Activated CD4-positive, alpha-beta T cell treated with anti-CD3 and anti-CD28 coated beads for 4 hours (primary cell): ENCODE measurements at places on chromosomes 1 and 21.

DNA sequence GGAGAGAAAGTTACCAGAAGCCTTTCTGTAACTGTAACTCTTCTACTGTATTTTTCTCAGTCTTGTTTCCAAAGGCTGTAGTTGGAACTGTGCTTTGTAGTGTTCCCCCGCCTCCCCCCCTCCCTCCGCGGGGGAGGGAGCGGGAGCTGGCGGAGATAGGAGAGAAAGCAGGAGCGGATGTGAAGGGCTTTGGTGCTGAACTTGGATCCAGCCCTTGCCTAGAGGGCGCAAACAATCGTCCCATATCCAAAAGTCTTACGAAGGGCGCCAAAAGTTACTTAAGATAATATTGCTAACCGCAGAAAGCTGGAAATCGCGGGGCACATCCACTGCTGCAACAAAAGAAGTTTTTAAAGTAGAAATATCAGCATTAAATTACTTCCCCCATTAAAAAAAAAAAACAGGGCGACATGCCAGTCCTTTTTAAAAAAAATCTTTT, 2.4 kb upstream of the NFIA start:
- DNase-seq: peak; percentile 15

- no peak for DNase-seq
These were observed 609.6 kb upstream of the NEGR1 start for GRCh38 chr1:72891976-72892375.

- no peak for DNase-seq
These were observed 42.1 kb upstream of the TP53BP2 start for GRCh38 chr1:223887747-223888418.

- DNase-seq: no peak
These were observed 37.9 kb upstream of the FOXE3 start for GRCh38 chr1:47378147-47378546.

- DNase-seq: no peak
These were observed 527.8 kb downstream of the MATN1 start for GRCh38 chr1:30195424-30196134.

DNA sequence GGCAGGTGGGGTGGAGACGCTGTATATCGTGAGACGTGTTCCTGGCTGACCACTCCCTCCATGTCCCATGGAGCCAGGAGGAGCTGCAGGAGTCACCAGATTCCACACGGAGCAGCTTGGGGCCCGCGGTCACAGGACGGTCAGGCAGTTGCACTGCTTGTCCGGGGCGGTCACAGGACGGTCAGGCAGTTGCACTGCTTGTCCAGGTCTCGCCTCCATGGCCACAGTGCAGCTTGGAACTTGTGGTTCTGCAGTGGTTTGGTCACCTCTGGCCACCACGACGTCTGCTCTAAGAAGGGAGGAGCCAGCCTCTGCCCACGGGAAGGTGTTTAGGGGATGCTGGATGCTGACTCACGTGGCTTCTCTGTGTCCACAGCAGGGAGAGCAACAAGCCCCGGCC, 33.0 kb downstream of the SLX9 start:
- DNase-seq: no peak

DNA sequence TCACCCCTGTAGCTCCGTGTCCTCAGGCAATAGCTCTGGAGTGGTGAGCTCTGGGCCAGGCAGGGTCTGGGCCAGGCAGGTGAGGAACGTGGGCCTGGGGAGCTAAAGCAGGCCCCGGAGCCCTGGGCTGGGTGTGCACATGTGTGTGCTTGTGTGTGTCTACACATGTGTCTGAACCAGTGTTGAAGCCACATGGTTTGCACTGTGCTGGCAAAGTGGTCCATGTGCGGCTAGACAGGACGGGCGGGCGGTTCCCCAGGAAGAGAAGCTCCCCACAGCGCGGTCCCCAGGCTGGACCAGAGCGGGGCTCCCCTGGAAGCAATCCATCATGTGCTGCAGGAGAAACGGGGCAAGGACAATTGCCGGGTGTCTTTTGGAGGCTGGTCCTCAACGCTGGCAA, 84.2 kb downstream of the PRDM16 start:
- DNase-seq: no peak

DNA sequence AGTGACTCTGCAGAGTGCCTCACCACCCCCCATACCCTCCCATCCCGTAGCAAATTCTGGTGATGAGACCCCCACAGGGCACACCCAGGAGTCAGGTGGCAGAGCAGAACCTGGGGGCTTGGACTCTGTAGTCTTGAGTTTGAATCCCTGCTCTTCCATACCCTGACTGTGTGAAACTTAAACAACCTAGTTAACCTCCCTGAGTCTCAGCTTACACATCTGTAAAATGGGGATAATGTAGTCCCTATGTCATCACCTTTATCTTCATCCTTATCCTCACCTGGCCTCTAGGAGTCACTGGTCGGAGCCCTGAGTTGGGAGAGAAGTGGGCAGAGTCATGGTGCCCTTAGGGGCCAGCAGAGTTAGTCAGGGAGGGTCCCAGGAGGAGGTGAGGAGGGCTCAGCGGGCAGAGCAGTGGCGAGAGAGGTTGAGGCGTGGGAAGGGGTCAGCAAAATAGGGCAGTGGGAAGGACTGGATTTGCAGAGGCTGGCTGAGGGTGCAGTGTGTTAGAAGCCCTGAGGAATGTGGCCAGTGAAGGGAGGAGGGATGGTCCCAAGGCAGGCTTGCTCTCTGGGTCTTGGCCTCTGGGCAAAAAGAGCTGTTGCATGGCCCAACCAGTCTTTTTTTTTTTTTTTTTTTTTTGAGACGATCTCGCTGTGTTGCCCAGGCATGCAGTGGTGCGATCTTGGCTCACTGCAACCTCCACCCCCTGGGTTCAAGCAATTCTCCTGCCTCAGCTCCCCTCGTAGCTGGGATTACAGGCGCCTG, 18.6 kb downstream of the C1orf167 start:
- no peak for DNase-seq

GRCh38 chr1:213724640-213725536, 262.9 kb upstream of the PROX1 start:
- DNase-seq: no peak

- no peak for DNase-seq
These were observed 10.9 kb downstream of the TMPRSS3 start for GRCh38 chr21:42384989-42385388.
